ENCODE measurements at places on chromosomes 2 and 18.

- DNase-seq = no peak
Measured at GRCh38 chr2:237967463-237967951, 693 bp downstream of the UBE2F start.

- no peak for DNase-seq
Measured at GRCh38 chr2:158357699-158358098, 98.9 kb downstream of the CCDC148 start.

DNA sequence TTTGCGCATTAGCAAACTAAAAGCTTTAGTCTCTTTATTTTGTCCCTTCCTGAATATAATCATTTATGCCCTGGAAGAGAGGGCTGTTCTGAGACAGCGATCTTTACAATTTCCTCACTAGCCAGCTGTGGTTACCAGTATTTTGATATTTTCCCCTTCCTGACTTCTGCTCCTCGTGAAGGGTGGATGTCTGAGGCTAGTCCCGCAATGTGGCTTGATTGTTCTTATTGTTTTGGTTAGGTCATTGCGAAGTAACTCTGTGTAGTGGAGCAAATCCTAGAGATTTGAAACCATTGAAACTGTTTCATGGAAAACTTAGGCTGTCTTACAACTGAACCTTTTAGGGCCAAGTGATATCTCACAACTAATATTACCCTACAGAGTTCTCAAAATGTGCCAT, 2.4 kb downstream of the MRPL33 start:
- no peak for DNase-seq

DNA sequence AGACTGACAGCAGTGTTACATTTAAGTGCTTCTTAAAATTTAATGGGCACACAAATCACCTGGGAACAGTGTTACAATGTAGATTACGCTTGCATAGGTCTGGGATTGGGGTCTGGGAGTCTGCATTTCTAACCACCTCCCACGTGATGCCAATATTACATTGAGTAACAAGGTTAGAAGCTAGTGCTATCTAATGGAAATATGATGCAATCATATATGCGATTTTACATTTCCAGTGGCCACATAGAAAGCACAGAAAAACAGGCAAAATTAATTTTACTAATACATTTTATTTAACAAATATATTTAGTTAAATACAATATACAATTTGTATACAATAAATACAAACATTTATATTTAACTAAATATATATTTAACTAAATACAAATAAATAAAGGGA, 53.7 kb downstream of the SCN7A start:
- DNase-seq = no peak

DNA sequence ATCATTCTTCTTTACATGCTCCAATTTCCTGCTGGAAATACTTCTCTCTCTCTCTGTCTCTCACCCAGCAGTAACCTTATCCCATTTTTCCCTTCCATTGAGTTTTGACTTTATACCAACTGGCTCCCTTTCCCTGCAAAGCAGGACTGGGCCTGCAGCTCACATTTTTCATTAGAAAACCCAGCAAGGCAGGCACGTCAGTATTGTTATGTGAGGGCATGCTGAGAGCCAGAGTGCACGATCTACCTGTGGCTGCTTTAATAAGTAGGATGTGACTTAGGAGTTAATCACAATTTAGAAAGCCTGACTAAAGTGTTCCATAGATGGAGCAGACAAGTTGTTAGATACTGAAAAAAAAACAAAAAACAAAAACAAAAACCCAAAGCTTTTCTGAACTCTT, 5.2 kb upstream of the NDUFV2 start:
- no peak for DNase-seq

DNA sequence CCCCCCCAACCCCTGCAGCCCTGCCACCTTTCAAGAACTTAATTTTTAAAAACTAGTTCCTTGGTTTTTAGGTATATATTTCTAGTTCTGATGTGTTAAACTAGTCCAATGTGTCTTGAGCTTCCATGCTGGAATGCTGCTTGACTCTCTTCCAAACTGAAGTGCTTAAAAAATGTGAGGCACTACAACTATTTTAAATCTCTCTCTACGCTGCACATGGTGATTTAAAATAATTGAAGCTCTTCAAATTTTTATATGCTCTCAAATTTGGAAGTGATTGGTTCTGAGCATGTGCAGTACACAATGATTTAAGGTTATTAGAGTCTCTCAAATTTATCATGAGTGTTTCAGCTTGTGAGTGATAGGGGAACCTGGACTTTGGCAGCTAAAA, 192.6 kb upstream of the ZEB2 start:
- DNase-seq = no peak

GRCh38 chr2:42245396-42245795, 76.2 kb downstream of the EML4 start:
- no peak for DNase-seq

- no peak for DNase-seq
Measured at GRCh38 chr2:59974051-59974766, 579.2 kb downstream of the BCL11A start.

GRCh38 chr2:24434541-24434940, 56.5 kb upstream of the NCOA1 start:
- DNase-seq = no peak

DNA sequence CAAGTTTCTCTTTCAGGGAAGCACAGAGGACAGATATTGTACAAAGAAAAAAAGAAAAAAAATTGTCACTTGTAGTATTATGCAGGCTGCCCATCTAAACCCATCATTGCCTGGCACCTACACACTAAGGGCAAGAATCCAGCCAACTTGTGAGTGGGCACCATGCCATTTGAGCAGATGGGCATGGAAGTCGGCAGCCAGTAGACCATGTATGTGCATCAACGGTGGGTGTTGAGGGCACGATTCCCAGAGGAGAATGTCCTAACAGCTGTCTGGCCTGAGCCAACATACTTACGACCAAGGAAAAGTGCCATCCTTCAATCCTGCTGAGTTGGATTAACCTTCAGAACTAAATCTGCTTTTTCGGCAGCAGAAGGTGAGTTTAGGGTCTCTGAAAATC, 63.9 kb downstream of the ARHGAP15 start:
- DNase-seq = no peak

GRCh38 chr2:24521162-24521857, 30.3 kb downstream of the NCOA1 start:
- peak; percentile 45 for DNase-seq

- DNase-seq = no peak
Measured at GRCh38 chr2:171726847-171727450, 39.7 kb downstream of the DYNC1I2 start.

- DNase-seq = no peak
Measured at GRCh38 chr2:7083580-7084509, 166.6 kb downstream of the RNF144A start.

DNA sequence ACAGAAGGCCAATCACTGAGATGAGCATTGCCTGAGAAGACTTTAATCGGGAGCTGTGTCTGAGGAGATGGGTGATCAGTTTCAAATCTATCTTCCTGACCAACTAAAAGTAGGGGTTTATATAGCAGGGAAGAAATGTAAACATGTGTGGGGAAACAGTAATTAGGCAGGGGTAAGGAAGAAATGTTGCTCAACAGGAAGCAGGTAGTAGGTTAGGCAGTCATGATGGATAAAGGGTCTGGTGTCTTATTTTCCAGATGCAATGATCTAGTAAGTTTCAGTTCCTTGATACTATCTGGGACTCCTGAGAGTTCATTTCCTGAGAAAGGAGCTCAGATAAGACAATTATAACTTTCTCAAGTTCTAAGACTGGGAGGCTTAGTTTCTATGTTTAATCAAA, 33.8 kb upstream of the DNAJC10 start:
- DNase-seq = no peak

GRCh38 chr2:235621736-235622135, 127.9 kb downstream of the AGAP1 start:
- DNase-seq = no peak

DNA sequence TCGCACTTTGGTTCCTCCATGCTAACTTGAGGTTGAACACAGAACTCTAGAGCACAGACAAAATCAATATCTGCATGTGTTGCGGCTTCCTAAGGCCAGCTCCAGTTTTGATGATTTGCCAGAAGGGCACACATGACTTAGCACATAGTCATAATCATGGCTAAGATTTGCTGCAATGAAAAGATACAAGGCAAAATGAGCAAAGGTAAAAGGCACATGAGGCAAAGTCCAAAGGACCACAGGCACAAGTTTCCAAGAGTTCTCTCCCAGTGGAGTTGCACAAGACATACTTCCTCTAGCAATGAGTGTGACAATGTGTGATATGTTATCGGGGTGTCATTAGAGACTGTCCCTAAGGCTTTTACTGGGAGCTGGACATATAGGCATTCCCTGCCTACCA, 24.2 kb upstream of the CXXC1 start:
- no peak for DNase-seq

DNA sequence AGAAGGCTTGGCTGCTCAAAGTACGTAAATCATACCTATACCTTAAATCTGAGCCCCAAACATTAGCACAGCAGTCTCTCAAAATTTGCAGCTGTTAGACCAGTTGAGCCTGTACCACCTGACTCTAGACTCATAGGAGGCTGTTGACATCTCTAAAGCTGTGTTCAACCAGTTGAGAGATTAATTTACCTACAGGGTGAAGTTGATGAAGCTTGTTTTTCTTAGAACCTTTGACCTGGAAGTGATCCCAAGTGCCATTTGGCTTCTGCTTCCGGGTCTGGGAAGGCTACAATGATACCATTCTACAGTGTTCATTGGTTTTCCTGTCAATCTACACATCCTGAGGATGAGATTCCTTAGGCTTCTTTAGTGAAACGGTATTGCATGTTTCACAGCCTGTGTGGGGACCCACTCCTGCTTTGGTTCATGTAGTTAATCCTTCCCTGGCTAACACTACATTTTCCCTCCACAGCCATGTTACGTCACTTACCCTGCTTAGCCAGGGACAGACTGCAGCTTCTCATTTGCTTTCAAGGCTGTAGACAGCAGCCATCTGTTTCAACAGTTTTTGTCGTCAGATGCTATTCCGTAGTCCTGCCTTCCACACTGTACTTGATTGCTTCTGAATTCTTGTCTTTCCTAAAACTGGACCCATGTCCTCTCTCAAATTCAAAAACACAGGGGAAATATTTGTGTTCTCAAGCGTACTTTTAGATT, 4.7 kb upstream of the IL1RL2 start:
- no peak for DNase-seq

DNA sequence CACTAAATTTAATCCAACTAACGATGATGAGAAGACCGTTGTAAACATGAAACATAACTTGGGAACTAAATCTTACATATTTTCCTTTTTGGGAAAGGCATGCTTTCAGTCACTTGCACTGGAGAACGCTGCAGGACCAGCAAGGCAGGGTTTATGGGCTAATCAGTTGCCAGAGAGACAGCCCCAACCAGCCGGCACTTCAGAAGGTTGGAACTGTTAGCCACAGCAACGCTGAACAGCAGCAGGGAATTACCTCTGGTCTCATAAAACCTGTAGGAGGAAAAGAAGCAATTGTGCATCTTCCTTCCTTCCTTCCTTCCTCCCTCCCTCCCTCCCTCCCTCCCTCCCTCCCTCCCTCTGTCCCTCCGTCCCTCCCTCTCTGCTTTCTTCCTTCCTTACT, 33.9 kb upstream of the SIX2 start:
- DNase-seq = no peak

DNA sequence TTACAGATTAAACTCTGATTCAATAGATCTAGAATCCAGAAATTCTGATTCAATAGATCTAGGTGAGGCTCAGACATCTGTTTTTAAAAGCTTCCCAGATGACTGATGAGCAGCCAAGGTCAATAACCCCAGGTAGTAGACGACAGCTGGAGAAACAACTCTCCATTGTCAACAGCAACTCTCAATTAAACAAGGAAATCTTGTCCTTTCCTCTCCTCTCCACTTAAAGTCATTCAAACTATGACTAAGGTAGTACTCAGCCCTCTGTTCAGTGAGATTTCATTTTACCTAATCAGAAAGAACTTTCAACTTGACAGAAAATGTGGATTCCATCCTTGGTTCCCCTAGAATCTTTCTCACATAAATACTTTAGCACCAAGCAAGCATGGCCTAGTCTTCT, 94.6 kb upstream of the SCG2 start:
- DNase-seq = no peak

DNA sequence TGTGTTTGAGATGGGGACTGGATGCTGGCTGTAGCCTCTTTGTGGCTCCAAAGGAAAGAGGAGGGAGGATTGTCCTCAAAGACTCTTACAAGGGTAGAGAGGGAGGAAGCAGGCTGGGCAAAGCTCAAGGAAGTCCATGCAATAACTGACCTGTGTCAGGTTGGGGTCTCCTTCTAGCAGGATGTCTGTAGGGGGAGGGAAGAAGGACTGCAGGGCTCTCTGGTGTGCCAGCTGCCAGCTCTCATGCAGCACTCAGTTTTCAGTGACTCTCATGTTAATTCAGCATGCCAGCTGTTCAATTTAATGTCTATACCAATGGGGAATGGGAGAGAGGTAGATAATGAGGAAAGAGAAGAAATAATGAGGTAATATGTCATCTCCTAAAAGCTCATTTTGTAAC, 85.3 kb upstream of the RANBP2 start:
- DNase-seq = no peak

DNA sequence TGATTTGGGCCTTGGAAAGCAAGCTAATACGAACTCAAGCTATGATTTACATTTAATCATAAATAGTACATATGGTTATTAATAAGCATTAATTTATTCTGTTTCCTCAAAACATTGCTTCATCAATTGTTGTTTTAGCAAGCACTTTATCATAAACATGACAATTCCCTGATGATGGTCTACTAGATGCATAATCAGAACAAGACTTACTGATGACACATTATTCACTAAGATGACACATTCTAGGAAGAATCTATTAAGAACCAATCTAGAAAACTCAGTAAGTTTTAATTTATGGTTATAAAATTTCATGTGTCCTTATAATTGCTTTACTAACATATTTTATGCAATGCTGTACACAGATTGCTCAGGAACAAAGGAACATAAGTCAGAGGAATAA, 815.2 kb downstream of the ERBB4 start:
- DNase-seq = no peak

DNA sequence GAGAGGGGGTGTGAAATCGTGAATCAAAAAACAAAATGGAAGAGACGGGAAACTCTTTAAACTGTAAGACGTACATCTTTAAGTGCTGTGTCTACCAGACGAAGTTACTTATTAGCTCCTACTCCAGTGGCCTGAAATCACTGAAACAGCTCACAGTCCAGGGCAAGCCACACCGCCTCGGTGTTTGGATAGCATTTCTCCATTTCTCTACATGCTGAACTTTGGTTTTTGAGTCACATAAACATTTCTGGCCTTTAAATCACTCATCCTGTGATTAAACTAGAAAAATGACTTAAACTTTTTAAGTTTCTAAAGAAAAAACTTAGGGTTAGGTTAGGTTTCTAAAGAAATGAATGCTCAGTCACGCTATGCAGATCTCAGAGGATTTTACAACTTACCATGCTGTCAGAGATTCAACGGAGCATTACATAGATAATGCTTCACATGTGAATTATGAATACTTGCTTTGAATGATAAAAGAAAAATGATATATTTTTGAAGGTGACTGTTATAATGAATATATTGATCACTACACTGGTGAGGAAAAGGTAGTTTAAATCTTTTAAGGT, 138.4 kb downstream of the MBP start:
- no peak for DNase-seq

- no peak for DNase-seq
Measured at GRCh38 chr2:194380011-194380410, 1277.0 kb upstream of the SLC39A10 start.

- no peak for DNase-seq
Measured at GRCh38 chr2:154537024-154537423, 161.5 kb upstream of the KCNJ3 start.
